ENCODE measurements at places on chromosomes 7 and 10.

DNA sequence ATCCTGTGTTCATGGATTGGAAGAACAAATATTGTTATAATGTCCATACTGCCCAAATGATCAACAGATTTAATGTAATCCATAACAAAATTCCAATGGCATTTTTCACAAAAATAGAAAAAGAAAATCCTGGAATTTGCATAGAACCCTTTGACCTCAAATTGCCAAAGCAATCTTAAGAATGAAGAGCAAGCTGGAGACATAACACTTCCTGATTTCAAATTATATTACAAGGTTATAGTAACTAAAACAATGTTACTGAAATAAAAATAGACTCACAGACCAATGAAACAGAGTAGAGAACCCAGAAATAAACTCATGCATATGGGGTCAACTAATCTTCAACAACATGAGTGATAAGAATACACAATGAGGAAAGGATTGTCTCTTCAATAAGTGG, 302.5 kb downstream of the PHTF2 start:
- H3K4me3 ChIP-seq: no peak overlapping the region
- DNase-seq: no peak
- peaks cover 16% of the 10 kb centered on the region for H3K27me3 ChIP-seq
- no peaks in the 10 kb centered on the region for H3K4me1 ChIP-seq
- no peaks in the 10 kb centered on the region for H3K36me3 ChIP-seq

GRCh38 chr7:77310982-77311381, 105.2 kb downstream of the GSAP start:
- H3K36me3 ChIP-seq: peaks cover 28% of the 10 kb centered on the region
- peaks cover 3% of the 10 kb centered on the region for H3K4me1 ChIP-seq
- H3K27ac ChIP-seq: no peak overlapping the region
- no peak for DNase-seq
- H3K4me3 ChIP-seq: no peak overlapping the region
- no peaks in the 10 kb centered on the region for H3K27me3 ChIP-seq

- no peak overlapping the region for H3K4me3 ChIP-seq
- no peaks in the 10 kb centered on the region for H3K4me1 ChIP-seq
- no peak for DNase-seq
- no peak overlapping the region for H3K27ac ChIP-seq
- H3K27me3 ChIP-seq: peaks cover 8% of the 10 kb centered on the region
These were observed 188.1 kb downstream of the SDHAF3 start for GRCh38 chr7:97305589-97305988.

GRCh38 chr7:34269084-34269483, 363.7 kb downstream of the BMPER start:
- no peak for DNase-seq
- H3K27me3 ChIP-seq: no peaks in the 10 kb centered on the region
- no peaks in the 10 kb centered on the region for H3K4me1 ChIP-seq
- no peaks in the 10 kb centered on the region for H3K36me3 ChIP-seq

DNA sequence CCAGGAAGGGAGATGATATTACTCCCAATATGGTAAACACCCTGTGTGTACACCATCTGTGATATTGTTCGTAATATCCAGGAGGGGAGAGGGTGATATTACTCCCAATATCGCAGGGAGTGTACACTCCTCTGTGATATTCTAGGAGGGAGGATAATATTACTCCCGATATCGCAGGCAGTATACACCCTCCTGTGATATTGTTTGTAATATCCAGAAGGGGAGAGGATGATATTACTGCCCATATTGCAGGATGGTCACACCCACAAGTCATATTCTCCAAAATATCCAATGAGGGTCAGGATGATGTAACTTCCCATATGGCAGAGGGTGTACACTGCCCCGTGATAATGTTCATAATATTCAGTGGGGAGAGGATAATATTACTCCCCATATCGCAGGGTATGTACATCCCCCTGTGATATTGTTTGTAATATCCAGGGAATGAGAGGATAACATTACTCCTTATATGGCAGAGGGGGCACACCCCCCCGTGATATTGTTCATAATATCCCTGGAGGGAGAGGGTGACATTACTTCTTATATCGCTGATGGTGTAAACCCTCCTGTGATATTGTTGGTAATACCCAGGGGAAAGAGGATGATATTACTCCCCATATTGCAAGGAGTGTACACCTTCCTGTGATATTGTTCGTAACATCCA, 17.1 kb downstream of the AZGP1 start:
- H3K4me3 ChIP-seq: no peak overlapping the region
- no peak overlapping the region for H3K27ac ChIP-seq
- no peaks in the 10 kb centered on the region for H3K4me1 ChIP-seq
- H3K36me3 ChIP-seq: no peaks in the 10 kb centered on the region
- peaks cover 90% of the 10 kb centered on the region for H3K27me3 ChIP-seq

GRCh38 chr10:100364735-100365391, 17.8 kb downstream of the SCD start:
- peaks cover 14% of the 10 kb centered on the region for H3K4me1 ChIP-seq
- DNase-seq: no peak
- no peak overlapping the region for H3K4me3 ChIP-seq
- no peak overlapping the region for H3K27ac ChIP-seq

GRCh38 chr10:17003651-17004286, 125.8 kb downstream of the CUBN start:
- H3K36me3 ChIP-seq: peaks cover 14% of the 10 kb centered on the region
- no peaks in the 10 kb centered on the region for H3K27me3 ChIP-seq
- no peak for DNase-seq
- peak overlapping the region; percentile 98 for H3K27ac ChIP-seq
- H3K4me3 ChIP-seq: no peak overlapping the region

DNA sequence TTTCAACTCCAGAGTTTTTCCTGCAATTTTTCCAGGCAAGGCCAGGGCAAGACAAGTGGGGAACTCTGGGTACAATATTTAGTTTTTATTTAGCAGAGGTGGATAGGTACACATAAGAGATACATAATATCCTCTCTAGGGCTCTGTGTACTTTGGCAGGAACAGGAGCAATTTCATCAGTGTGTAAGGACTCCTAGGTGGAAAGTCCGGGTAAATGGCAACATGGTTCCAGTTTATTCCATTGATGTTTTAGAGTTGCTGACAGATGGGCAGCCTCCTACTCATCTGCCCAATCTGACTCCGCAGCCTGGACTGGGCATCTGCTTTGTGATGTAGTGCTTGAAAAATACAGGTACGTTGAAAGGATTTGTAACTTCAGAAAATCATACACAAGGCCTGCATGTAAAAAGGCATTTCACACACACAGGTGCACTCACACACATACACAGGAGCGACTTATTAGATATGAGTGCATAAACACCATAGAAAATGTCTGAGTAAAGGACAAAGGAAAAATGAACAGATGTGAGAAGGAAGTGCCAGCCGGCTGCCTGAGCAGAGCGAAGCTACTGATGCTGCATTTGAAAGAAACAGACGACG, 5.7 kb downstream of the PON1 start:
- no peak overlapping the region for H3K27ac ChIP-seq
- DNase-seq: no peak
- no peaks in the 10 kb centered on the region for H3K36me3 ChIP-seq
- peaks cover 17% of the 10 kb centered on the region for H3K27me3 ChIP-seq

DNA sequence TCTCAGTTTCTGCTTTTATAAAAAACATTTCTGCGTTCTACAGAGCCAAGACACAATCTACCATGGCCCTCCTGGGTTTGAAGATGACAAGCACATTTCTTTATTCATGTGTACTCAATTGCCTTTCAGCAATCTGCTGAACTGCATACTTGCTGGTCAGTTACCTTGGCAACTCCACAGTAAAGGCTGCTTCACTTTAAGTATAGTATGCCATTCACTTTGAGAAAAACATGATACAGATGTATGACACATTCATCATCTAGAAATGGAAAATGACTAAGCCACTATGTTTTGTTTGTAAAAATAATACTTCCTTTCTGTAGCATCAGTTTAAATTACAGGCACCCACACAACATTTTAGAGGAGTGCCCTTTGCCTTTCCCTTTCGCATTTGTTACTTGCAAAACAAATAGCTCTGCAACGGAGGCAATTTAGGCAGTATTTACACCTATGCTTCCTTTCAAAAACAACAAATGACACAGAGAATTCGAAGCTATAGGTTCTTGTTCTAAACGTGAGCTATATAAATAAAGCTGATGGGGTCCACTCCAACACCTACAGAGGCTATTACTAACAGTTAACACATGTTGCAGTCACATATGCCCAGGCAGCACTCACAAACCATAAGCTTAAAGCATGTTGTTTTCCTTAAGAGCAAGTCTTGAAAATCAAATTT, 23.5 kb downstream of the SGCE start:
- peaks cover 17% of the 10 kb centered on the region for H3K27me3 ChIP-seq
- no peak for DNase-seq
- no peaks in the 10 kb centered on the region for H3K36me3 ChIP-seq
- no peak overlapping the region for H3K27ac ChIP-seq
- H3K4me3 ChIP-seq: no peak overlapping the region

DNA sequence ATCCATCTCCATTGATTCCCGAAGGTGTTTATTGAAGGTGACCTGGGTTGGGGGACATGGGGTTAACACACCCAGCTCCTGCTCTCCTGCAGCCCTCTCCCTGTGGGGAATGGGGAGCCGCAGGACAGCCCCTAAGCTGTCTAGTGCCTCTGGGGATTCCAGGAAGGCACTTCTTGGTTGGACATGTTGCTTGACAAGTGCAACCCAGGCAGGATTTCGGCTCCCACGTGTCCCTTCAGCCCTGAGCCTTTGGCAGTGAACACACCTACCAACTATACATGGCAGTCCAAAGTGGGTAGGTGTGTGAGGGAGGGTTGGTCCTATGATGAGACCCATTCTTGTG, 43.9 kb downstream of the DOCK1 start:
- no peaks in the 10 kb centered on the region for H3K4me1 ChIP-seq
- no peak overlapping the region for H3K27ac ChIP-seq
- no peak overlapping the region for H3K4me3 ChIP-seq
- no peak for DNase-seq
- H3K27me3 ChIP-seq: no peaks in the 10 kb centered on the region

DNA sequence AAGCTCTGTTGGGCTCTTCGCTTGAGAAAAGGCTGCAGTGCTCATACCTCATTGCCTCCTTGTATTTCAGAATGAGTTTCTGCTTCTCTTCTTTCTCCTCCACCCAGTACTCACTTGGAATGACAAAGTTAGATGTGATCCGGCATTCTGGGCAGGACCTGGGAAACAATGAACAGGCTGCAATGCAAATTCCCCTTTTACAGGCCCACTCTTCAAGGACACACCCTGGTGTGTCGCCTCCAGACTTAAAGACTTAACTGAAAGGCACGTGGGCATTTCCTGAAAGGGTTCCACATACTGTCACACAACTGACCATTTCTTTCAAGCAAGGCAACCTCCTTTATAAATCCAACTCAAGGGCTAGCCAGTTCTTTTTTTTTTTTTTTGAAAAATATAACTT, 23.6 kb downstream of the MKRN1 start:
- H3K36me3 ChIP-seq: peaks cover 82% of the 10 kb centered on the region
- DNase-seq: no peak
- no peaks in the 10 kb centered on the region for H3K27me3 ChIP-seq
- H3K27ac ChIP-seq: no peak overlapping the region
- H3K4me3 ChIP-seq: no peak overlapping the region
- peaks cover 22% of the 10 kb centered on the region for H3K4me1 ChIP-seq

DNA sequence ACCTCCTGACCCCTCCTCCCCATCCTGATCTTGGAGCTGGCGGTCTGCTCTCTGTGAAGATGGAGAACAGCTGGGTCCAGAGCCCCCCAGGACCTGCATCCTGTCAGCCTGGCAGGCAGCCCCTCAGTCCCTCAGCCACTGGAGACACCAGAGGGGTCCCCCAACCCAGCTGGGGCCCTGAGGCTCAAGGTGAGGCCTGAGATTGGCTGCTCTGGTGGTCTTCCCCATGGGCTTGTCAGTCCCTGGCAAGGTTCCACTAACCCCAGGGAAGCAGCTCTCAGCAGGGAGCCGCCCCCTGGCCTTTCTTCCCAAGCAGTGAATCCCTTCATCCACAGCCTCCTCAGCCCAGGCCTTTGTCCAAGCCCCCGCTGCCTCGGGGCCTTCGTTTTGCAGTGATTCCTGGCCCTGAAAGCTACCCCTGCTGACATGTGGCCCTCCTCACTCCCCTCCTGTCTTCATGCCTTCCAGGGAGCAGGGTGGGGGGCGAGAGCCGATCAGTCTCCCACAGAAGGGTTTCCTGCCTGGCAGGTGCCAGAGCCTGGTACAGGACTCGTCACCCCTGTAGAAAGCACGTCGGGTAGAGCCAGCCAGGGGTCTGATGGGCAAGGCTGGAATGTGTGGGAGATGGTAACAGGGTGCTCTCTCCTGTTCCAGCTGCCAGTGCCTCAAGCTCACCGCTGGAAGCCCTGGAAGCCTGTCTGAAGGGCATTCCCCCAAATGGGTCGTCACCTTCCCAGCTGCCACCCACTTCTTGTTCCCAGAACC, 48.5 kb downstream of the ZNF467 start:
- DNase-seq: no peak
- H3K27ac ChIP-seq: peak overlapping the region; percentile 35
- H3K36me3 ChIP-seq: peaks cover 16% of the 10 kb centered on the region
- no peaks in the 10 kb centered on the region for H3K27me3 ChIP-seq

DNA sequence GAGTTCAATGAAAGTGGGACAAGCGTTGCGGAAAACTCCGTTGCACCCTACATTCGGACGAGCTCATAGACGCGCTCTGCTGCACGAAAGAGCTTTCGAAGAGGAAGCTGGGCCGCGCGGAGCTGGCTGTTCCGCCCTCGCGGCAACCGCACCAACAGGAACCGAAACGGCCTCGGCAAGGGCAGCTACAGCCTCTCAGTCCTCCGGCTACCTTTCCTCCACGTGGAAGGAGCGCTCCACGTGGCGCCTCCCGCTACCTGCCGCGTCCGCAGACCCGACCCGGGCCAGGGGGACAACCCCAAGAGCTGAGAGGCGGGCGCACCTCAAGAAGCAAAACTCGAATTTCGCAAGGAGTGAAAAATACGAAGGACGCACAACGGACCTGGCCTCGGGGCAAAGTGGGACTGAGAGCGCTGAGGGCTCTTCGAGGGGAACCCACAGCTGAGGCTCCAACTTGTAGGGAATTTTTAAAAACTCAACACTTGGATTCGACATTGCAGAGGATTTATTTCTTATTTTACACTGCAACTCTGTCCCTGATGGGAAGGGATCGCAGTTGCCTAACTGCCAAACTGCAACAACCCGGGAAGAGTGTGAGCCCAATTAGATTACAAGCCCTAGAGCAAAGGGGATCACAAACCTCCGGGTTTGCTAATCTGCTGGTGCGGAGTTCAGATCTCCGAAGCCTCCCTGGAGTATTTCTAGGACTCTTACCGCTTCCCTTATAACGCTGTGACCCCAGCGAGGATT, 1.4 kb downstream of the HPSE2 start:
- DNase-seq: peak; percentile 4
- peaks cover 94% of the 10 kb centered on the region for H3K27me3 ChIP-seq
- H3K36me3 ChIP-seq: no peaks in the 10 kb centered on the region
- H3K4me1 ChIP-seq: peaks cover 14% of the 10 kb centered on the region
- H3K27ac ChIP-seq: no peak overlapping the region

GRCh38 chr7:582931-583330, 63.3 kb upstream of the PDGFA start:
- H3K27ac ChIP-seq: peak overlapping the region; percentile 89
- peaks cover 25% of the 10 kb centered on the region for H3K4me1 ChIP-seq
- H3K27me3 ChIP-seq: no peaks in the 10 kb centered on the region
- H3K36me3 ChIP-seq: peaks cover 31% of the 10 kb centered on the region
- H3K4me3 ChIP-seq: peak overlapping the region; percentile 86
